AG08396 (cell line): ENCODE measurements at places on chromosomes 6 and 20.

DNA sequence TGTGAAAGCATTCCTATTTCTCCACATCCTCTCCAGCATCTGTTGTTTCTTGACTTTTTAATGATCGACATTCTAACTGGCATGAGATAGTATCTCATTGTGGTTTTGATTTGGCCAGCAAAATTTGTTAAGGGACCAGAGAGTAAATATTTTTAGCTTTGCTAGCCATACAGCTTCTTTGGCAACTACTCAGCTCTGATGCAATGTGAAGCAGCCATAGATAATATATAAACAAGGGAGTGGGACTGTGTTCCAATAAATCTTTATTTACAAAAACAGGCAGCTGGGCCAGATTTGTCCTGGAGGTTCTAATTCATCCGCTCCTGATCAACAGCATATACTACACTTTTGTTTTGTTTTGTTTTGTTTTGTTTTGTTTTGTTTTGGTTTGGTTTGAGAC, 202.9 kb downstream of the ZNF217 start:
- DNase-seq = no peak

DNA sequence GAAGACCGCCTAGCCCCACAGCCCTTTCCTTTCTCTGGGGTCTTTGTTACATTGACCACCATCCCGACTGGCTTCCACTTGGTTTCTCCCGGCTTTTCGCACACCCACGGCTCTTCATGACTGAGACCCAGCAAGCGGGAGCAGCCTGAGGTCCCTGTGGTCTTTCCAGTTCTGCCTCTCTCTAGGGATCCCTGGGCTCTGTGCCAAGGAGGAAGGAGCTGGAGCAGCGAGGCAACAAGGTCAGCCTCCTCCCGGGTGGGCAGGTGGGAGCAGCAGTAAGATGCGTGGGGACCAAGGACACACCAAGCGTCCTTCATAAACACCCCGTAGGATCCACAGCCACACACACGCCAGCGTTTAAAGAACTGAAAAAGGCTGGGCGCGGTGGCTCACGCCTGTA, 29.6 kb upstream of the MRGBP start:
- DNase-seq = no peak

- no peak for DNase-seq
Measured at GRCh38 chr20:22703843-22704242, 119.5 kb upstream of the FOXA2 start.

- no peak for DNase-seq
Measured at GRCh38 chr6:9308284-9308683, 872.9 kb upstream of the SLC35B3 start.

- DNase-seq = no peak
Measured at GRCh38 chr6:30875244-30876038, 8.9 kb upstream of the DDR1 start.

GRCh38 chr6:15819226-15819625, 156.4 kb upstream of the DTNBP1 start:
- no peak for DNase-seq
